ENCODE measurements at places on chromosomes 11 and 22.

DNA sequence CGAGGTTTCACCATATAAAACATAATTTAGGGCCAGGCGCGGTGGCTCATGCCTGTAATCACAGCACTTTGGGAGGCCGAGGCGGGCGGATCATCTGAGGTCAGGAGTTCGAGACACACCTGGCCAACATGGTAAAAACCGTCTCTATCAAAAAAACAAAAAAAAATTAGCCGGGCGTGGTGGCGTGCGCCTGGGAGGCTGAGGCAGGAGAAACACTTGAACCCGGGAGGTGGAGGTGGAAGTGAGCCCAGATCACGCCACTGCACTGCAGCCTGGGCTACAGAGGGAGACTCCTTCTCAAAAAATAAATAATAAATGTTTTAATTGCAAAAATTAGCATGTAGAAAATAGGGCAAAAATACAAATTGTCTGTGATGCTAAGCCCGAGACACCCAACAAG is 993 bp upstream of the SFI1 start:
- DNase-seq: no peak

- DNase-seq: no peak
Observed at GRCh38 chr11:70511345-70511744, 113.0 kb downstream of the CTTN start.

GRCh38 chr11:56876621-56877275 is 112.0 kb upstream of the OR5AK2 start:
- peak; percentile 26 for DNase-seq

- peak; percentile 11 for DNase-seq
Observed at GRCh38 chr22:19679522-19680101, 34.7 kb upstream of the SEPTIN5 start.

- DNase-seq: no peak
Observed at GRCh38 chr22:30078320-30079311, 1.6 kb upstream of the HORMAD2 start.

GRCh38 chr22:45525480-45525879 is 22.8 kb downstream of the FBLN1 start:
- no peak for DNase-seq

GRCh38 chr11:67295846-67296245 is 6.7 kb downstream of the ANKRD13D start:
- no peak for DNase-seq

- no peak for DNase-seq
Observed at GRCh38 chr11:110631551-110631950, 80.7 kb downstream of the ARHGAP20 start.

GRCh38 chr11:68460741-68461574 is at the start of gene PPP6R3:
Gene PPP6R3 (plus strand): TSS chr11:68460752. CDS start chr11:68537665, 76,913 bp downstream.
- peak; percentile 19 for DNase-seq

GRCh38 chr11:101974255-101974654 is 57.9 kb upstream of the ANGPTL5 start:
- DNase-seq: no peak

GRCh38 chr11:23551706-23552105 is 691.4 kb upstream of the CCDC179 start:
- DNase-seq: no peak

DNA sequence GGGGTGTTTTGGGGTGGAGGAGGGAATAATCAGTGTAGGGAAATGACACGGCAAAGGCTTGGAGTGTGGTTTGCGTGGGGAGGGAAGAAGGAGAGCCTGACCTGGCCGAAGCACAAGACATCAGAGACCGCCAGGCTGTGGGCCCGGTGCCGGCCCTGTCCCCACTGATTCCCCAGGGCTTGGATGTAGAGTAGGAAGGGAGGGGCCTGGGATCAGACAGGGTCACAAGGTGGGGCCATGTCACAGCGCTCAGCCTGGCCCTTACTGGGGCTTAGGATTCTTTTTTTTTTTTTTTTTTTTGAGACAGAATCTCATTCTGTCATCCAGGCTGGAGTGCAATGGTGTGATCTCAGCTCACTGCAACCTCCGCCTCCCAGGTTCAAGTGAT is 9.8 kb downstream of the PICK1 start:
- DNase-seq: no peak

GRCh38 chr11:115247953-115248352 is 256.3 kb downstream of the CADM1 start:
- no peak for DNase-seq

DNA sequence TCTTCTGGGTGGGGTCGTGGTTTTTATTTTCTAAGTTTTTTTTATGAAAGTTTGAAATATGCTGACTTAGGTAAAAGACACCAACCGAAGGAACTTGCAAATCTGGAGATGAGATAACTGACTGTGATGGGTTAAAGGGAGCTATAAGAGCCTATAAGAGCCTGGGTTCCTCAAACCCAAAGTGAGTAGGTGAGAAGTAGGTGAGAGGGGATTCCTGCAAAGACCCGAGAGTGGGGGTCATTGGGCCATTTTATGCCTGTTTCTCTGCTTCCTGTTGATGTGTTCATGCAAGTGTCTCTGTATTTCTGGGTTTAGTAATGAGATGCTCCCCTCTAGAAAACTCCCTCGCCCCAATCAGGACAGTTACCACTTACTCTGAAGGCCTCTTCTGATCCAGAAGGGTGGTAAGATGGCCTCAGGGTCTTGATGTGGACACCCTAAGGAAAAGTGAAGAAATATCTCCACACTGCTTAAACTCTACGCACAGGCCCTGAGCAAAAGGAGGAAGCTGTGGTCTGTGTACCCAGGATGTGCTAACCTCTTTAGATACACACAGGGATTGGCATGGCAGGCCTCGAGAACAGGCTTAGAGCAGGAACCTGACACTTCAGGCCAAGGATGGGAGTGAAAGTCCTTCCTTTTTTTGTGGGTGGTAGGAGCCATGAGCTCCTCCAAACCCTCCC is 1.8 kb downstream of the FLI1 start:
- DNase-seq: peak; percentile 46

- DNase-seq: no peak
Observed at GRCh38 chr11:23353611-23354010, 493.3 kb upstream of the CCDC179 start.

Data from MCF 10A (cell line).